ENCODE measurements at places on chromosomes 7 and 10.
A peak's percentile ranks its signal among the peaks of the same experiment; 100 is the strongest.

DNA sequence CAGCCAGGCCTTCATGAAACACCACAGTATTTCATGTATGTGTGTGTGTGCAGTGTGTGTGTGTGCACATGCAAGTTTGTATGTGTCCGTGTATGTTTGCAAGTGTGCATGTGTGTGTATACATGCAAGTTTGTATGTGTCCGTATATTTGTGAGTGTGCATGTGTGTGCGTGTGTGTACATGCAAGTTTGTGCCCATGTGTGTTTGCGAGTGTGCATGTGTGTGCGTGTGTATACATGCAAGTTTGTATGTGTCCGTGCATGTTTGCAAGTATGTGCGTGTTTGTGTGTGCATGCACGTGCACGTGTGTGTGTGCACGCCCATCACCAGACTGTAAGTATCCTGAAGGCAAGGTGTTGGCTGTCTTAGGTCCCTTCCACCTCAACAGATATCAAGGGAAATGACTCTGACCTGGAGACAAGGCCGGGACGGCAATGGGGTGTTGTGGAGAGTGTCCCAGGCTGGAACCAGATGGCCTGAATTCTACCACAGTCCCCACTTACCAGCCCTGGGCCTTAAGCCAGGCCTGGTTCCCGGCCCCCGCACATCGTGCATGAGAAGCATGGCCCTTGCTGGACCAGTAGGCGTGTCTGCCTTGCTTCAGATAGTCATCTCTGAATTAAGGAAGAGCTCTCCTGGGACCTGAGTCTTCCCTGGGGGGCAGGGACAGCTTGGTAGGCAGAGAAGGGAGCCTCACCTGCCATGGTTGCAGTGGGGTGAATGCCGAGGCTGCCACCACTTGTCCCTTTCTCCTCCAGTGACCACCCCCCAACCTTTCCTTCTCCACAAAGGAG, 140.0 kb downstream of the GRK5 start:
- no peak for DNase-seq

GRCh38 chr10:100182908-100183307, 2.9 kb downstream of the ERLIN1 start:
- no peak for DNase-seq

DNA sequence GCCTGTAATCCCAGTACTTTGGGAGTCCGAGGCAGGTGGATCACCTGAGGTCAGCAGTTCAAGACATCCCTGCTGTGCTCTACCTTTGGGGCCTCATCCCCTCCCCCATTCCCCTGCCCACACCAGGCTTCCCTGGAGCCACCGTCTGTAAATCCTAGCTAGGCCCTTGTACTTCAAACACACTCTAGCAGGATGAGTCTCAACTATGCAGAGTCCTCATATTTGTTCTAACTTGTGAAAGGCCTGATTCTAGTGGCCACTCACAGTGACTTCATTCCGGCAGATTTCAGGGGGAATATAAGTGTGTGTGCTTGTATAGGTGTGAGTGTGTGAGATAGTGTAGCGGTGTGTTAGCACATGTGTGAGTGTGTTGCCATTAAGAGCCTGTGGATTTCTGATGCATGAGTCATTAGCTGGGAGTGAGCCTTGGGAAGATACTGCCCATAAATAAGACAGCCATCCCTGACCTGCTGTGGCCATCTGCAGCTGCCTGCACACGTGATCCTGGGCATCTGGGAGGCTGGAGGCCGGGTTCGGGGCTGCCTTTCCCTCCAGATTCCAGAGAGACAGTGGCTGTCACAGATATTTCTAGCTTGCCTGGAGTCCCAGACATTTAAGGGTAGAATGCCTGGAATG, 1.7 kb upstream of the NEURL1 start:
- DNase-seq = no peak

DNA sequence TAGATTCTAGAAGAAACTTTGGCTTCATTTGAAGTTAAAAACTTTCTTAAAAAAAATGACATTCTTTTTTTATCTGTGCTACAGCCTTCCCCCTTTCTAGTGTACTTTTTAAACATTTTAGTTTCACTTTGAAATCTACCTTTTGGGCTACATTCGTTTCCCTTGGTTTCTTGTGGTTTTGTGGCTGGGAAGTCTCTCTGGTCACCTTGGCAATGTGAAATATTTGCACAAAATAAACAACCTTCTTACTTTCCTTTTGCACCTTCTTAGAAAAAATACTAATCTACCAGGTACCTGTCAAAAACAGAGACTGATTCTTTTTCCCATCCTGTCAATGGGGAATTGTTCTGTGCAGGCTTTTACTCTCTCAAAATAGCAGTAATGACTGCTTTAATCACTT, 350.2 kb downstream of the GATA3 start:
- no peak for DNase-seq

DNA sequence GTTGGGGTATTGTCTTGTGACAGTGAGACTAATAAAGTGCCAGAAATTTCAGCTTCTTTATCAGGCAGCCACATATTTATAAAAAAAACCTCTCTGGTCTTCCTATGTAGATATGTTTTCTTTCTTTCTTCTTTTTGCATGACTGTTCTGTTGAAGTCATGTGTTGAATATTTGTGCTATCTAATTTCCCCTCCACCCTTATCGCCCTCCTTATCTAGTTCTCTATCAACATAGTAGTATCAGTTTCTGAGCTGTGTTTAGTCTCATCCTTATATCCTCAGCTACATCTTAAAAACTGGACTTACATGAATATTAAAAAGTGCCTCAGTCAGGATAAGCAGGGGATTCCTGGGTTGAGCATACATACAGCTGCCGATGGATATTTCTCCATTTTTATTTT, 53.9 kb downstream of the SEMA3D start:
- no peak for DNase-seq

- no peak for DNase-seq
These were observed 10.9 kb downstream of the MACROH2A2 start for GRCh38 chr10:70063418-70064098.

GRCh38 chr10:78081292-78081691, 47.6 kb downstream of the RPS24 start:
- DNase-seq = no peak

DNA sequence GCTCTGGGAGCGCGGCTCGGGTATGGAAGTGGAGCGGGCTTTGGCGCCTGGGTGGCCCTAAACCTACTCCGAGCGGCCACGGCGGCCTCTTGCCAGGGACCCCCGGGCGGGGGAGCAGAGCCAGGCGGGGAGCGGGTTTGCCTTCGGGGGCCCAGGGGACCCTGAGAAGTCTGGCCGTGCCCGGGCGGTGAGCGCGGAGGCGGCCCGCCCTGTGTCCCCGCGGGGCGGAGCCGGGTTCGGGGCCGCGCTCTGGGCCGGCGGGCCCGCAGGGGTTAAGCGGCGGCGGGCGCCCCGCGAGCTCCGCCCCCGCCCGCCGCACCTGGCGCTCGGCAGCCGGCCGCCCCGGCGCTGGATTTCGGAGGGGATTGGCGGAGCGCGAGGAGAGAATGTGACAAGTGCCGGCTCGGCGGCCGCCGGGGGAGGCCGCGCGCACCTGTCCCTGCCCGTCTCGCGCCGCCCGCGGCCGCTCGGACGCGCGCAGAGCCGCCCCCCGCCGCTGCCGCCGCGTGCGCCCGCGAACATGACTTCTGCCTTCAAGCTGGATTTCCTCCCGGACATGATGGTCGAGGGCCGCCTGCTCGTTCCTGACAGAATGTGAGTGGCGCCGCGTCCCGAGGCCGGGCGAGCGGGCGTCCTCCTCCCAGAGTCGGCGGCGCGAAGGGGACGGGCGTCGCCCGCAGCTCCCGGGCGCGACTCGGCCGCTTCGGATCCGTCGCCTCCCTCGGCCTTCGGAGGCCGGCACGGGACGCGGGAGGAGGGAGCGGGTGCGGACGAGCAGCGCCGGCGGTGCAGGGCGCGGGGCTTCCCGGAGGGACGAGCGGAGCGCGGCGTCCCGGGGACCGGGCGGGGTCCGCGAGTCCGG, at the start of gene CELF2:
TSS of gene CELF2 (plus strand) at position 303 of the 862 bp plus-strand sequence. CDS start at position 521, 218 bp downstream.
- DNase-seq = no peak

GRCh38 chr7:92739091-92739490, 97.3 kb downstream of the CDK6 start:
- DNase-seq = no peak

DNA sequence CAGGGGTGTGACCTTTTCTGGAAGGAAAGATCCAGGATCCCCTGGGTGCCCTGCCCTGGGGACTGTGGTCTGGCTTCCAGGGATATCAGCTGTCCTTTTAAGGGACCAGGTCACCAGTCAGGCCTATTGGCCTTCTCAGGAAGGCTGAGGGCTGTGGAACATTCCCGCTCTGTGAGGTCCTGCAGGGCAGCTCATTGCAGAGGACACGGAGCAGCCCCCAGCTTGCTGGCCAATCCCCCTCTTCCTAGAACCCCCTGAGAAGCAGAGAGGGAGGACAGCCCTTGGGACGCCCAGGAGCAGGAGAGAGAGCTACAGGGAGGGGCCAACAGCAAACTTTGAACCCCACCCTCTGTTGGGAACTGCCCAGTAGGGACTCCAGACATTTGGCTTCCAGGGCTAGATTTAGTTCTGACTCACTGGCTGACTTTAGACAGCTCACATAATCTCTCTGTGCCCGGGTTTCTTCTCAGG, 67.9 kb upstream of the COL13A1 start:
- no peak for DNase-seq

- peak; percentile 65 for DNase-seq
These were observed 352.0 kb downstream of the PCLO start for GRCh38 chr7:82810558-82811259.

DNA sequence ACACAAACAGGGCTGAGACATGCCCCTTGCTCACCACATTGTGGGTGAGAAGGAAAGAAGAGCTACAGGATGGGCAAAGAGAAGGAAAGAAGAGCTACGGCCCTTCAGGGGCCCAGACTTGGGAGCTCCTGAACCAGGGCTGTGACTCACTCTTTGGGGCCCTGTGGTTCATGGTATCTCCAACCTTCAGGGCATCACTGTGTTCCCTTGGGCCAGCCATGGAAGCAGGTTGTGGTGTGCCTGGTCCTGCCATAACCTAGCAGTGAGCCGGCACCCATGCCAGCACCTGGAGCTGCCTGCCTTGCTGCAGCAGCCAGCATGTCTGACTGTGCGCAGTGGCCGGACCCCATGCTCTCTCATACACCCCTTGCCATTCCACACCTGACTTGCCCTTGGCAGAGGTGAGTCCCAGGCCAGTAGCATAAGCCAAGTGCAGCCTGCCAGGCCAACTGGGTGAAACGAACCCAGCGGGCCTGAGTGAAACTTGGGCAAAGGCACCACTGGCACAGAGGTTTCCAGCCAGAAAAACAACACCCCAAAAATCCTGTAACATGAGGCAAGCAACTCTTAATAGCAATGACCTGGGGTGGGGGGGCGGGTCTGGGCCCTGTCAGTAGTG, 89.0 kb upstream of the CACUL1 start:
- DNase-seq = no peak

DNA sequence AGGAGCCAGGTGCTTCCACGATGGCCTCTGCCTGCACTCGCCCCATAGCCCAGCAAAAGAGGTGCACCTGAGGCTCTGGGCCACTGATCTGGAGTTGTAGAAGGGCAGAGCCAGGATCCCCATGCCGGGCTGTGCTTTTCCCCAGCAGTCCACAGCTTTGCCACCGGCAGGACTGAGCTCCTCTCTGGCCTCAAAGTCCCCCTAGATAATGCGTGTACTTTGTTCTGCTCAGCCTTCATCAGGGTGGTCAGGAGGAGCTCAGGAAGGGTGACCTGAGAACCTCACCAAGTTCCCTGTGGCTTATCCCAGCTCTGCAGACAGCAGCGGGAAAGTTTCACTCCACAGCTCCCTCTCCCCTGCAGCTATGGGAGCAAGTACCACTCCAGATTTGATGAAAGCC, 27.9 kb upstream of the UNC5B start:
- DNase-seq = no peak

Measured in OCI-LY7 (cell line).